HCT116 (cell line): ENCODE measurements at places on chromosomes 12 and 14. TPM values are rescaled to one million over a fixed set of nuclear protein-coding genes. Genes with fewer than 3 reads are reported as not detected.

- H3K27ac ChIP-seq: no peak overlapping the region
- no peak for DNase-seq
- H3K36me3 ChIP-seq: peaks cover 6% of the 10 kb centered on the region
- no peaks in the 10 kb centered on the region for H3K27me3 ChIP-seq
Measured at GRCh38 chr12:94426049-94426448, 33.6 kb downstream of the CEP83 start.

The SLC7A7 gene
- total RNA-seq: 0.27 TPM

The AQP2 gene
- not detected for total RNA-seq

The AKAP5 gene
- 0.54 TPM for total RNA-seq

The STX2 gene
- 19.2 TPM for total RNA-seq

The ADAMTS20 gene
- total RNA-seq: not detected

The RNASE3 gene
- total RNA-seq: not detected

- no peak for DNase-seq
- H3K4me1 ChIP-seq: no peaks in the 10 kb centered on the region
- no peak overlapping the region for H3K27ac ChIP-seq
- no peak overlapping the region for H3K4me3 ChIP-seq
- H3K36me3 ChIP-seq: no peaks in the 10 kb centered on the region
Measured at GRCh38 chr12:63410197-63410596, 258.1 kb downstream of the DPY19L2 start.

DNA sequence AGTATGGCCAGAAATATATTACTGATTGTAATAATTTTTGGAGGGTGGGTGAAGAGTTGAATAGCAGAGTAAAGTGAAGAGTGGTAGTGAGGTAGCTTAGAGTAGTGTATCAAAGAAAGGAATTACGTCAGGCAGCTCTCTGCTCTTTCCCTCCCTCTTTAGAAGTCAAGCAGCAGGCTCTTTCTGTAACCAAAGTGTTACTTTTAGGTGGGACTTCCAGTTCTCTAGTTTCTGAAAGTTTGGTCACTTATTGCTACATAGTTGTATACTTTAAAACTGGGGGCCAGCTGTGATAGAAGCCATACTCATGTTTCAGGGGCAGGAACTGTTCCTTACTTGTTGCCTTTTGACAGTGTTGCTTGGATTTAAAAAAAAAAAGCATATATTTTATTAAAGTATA, 30.6 kb downstream of the ATF7IP start:
- H3K4me1 ChIP-seq: peaks cover 41% of the 10 kb centered on the region
- no peak for DNase-seq
- no peaks in the 10 kb centered on the region for H3K27me3 ChIP-seq
- no peak overlapping the region for H3K27ac ChIP-seq

DNA sequence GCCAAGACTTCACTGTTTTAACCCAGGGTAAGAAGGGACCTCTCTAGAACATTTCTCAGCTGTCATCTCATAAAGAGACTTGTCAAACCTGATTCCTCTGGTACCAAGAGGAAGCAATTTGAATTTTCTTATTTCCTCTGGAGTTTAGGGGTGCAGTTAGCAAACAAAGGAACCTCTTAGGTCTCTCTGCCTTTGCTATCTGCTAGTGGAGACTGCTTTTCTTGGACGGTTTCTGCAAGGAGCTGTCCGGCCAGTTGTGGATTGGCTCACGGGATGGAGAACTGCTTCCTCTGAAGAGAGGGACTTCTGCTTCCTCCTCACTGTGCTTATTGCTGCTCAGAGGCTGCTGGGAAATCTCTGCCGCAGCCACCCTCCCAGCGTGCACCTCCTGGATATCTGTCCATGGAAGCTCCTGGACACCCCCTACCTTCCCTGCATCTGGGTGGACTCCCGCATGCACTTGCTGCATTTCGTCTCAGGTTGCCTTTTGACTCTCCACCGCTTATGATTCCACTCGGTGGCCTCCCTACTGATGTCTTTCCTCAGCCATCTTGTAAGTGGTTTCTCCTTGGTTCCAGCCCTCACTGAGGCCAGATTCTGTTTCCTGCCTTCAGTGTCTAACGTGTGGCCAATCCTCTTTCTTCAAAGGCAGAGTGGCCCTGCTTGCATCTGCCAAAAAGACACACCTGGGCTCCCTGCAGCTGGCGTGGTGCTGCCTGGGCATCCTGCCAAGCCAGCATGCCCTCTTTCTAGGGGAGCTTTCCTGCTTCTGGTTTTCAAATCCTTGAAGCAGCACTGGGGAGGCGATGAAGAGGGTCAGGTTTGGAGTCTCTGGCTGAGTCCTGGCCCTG, 187.3 kb downstream of the CHST11 start:
- peaks cover 4% of the 10 kb centered on the region; the same call in 1 of the 2 replicates for H3K4me1 ChIP-seq
- no peak overlapping the region for H3K4me3 ChIP-seq
- H3K36me3 ChIP-seq: no peaks in the 10 kb centered on the region

The PTCSC3 gene
- not detected for total RNA-seq

The RHOJ gene
- total RNA-seq: not detected

GRCh38 chr12:3150308-3150670, 73.1 kb downstream of the TSPAN9 start:
- no peaks in the 10 kb centered on the region for H3K27me3 ChIP-seq
- no peak overlapping the region for H3K4me3 ChIP-seq
- H3K4me1 ChIP-seq: no peaks in the 10 kb centered on the region
- DNase-seq: no peak

- H3K4me1 ChIP-seq: peaks cover 40% of the 10 kb centered on the region
- H3K36me3 ChIP-seq: no peaks in the 10 kb centered on the region
- peak overlapping the region; percentile 92 for H3K4me3 ChIP-seq
- H3K27ac ChIP-seq: peak overlapping the region; percentile 87
- DNase-seq: no peak
- no peaks in the 10 kb centered on the region for H3K27me3 ChIP-seq
Measured at GRCh38 chr12:31325524-31325875, 450 bp downstream of the SINHCAF start.

The NEMP1 gene
- 35.2 TPM for total RNA-seq

- H3K27me3 ChIP-seq: no peaks in the 10 kb centered on the region
- H3K4me1 ChIP-seq: peaks cover under 1% of the 10 kb centered on the region; the same call in 1 of the 2 replicates
- no peak overlapping the region for H3K27ac ChIP-seq
Measured at GRCh38 chr12:121009741-121010140, 6.5 kb downstream of the C12orf43 start.

- H3K4me1 ChIP-seq: peaks cover 10% of the 10 kb centered on the region; the same call in 1 of the 2 replicates
- no peaks in the 10 kb centered on the region for H3K36me3 ChIP-seq
- no peak overlapping the region for H3K27ac ChIP-seq
- H3K27me3 ChIP-seq: no peaks in the 10 kb centered on the region
- DNase-seq: no peak
Measured at GRCh38 chr14:30957813-30958370, 67.6 kb upstream of the AP4S1 start.

The ADGRD1 gene
- 0.44 TPM for total RNA-seq

- H3K4me3 ChIP-seq: no peak overlapping the region
- no peak overlapping the region for H3K27ac ChIP-seq
- no peak for DNase-seq
- H3K27me3 ChIP-seq: no peaks in the 10 kb centered on the region
Measured at GRCh38 chr14:105316968-105317510, 2.5 kb downstream of the PACS2 start.

- H3K4me3 ChIP-seq: no peak overlapping the region
- H3K27ac ChIP-seq: no peak overlapping the region
- H3K4me1 ChIP-seq: peaks cover 15% of the 10 kb centered on the region
- no peaks in the 10 kb centered on the region for H3K27me3 ChIP-seq
- no peak for DNase-seq
Measured at GRCh38 chr12:113416091-113416754, 6.0 kb upstream of the SDSL start.

The DACT1 gene
- 1.6 TPM for total RNA-seq

- H3K27ac ChIP-seq: no peak overlapping the region
- no peaks in the 10 kb centered on the region for H3K36me3 ChIP-seq
- no peaks in the 10 kb centered on the region; the same call in 1 of the 2 replicates for H3K27me3 ChIP-seq
- no peak for DNase-seq
Measured at GRCh38 chr12:26195641-26196420, 458 bp downstream of the SSPN start.

The AHSA1 gene
- total RNA-seq: 222 TPM

DNA sequence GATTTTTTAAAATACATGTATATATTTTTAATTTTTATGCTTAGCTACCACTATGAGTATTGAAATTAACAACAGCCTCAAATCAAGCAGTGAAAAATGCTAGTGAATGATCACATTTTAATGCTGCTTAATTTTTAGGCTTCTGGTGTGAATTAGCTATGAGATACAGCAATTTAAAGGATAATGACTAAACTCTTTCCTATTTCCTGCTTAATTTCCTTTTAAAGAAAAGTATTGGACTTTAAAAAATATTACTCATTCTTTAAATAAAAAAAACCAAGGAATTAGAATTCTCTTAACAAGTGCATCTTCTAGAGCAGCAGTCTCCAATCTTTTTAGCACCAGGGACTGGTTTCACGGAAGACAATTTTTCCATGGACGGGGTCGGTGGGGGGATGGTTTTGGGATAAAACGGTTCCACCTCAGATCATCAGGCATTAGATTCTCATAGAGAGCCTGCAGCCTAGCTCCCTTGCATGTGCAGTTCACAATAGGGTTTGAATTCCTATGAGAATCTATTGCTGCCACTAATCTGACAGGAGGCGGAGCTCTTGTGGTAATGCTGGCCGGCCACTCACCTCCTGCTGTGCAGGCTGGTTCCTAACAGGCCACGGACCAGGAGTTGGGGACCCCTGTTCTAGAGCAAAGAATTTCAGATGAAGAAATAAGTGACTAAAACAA, 18.6 kb upstream of the NTN4 start:
- H3K27ac ChIP-seq: no peak overlapping the region
- no peak overlapping the region for H3K4me3 ChIP-seq
- DNase-seq: no peak
- peaks cover 9% of the 10 kb centered on the region for H3K4me1 ChIP-seq

The EGLN3 gene
- total RNA-seq: 13.6 TPM

DNA sequence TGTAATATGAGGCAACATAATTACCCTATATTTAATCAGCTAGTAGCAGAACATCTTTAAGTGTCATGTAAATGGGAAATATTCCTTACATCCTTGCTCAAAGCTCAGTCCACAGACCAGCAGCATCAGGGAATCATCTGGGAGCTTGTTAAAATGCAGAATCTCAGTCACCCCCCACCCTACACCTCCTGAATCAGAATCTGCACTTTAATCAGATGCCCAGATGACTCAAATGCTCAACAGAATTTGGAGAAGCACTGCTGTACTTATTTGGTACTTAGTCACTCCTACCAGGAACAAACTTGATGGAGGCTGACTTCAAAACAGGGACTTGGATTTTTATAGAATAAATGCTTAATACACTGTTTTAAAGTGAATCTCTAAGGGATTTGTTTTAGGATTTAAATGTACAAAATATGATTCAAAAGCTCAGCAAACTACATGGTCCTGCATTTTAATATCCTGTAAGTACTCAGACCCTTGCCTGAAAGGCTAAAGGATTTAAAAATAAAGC, 96.5 kb downstream of the ARMH4 start:
- H3K4me1 ChIP-seq: no peaks in the 10 kb centered on the region
- DNase-seq: no peak
- no peaks in the 10 kb centered on the region for H3K36me3 ChIP-seq
- no peak overlapping the region for H3K4me3 ChIP-seq
- H3K27me3 ChIP-seq: peaks cover 32% of the 10 kb centered on the region; the same call in 1 of the 2 replicates

GRCh38 chr12:48977290-48978281, 536 bp upstream of the WNT1 start:
- no peak overlapping the region for H3K4me3 ChIP-seq
- H3K4me1 ChIP-seq: peaks cover 3% of the 10 kb centered on the region; the same call in 1 of the 2 replicates
- H3K27ac ChIP-seq: no peak overlapping the region
- H3K36me3 ChIP-seq: no peaks in the 10 kb centered on the region
- H3K27me3 ChIP-seq: peaks cover 3% of the 10 kb centered on the region; the same call in 1 of the 2 replicates

GRCh38 chr12:14317362-14318146, 47.9 kb upstream of the ATF7IP start:
- no peaks in the 10 kb centered on the region for H3K27me3 ChIP-seq
- H3K27ac ChIP-seq: no peak overlapping the region
- no peak overlapping the region for H3K4me3 ChIP-seq
- H3K36me3 ChIP-seq: no peaks in the 10 kb centered on the region
- H3K4me1 ChIP-seq: peaks cover 4% of the 10 kb centered on the region; the same call in 1 of the 2 replicates
- DNase-seq: no peak

DNA sequence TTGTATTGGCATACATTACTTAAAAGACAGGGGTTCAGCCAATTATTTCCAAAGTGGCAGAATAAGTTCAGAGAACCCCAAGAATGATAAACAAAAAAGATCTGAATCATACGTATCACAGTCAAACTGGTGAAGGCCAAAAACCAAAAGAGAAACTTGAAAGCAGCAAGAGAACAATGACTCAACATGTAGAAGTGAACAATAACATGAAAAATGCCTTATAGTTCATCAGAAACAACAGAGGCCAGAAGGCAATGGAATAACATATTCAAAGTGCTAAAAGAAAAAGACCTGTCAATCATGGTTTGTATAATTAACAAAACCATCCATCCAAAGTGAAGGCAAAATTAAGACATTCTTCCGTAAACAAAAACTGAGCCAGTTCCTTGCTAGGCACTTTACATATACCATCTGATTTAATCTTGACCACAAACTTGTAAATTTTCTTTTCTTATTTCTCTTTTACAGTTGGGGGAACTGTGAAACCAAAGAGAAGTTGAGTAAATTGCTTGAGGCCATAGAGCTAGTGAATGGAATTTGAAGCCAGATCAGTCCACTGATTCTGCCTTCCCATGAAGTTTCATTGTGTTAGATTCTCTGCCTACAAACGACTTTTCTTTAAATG, 232.1 kb upstream of the SEL1L start:
- no peak overlapping the region for H3K27ac ChIP-seq
- H3K36me3 ChIP-seq: no peaks in the 10 kb centered on the region
- H3K4me3 ChIP-seq: no peak overlapping the region

The KLRC3 gene
- 1.8 TPM for total RNA-seq

The CELA1 gene
- total RNA-seq: not detected

The GPR84 gene
- not detected for total RNA-seq

DNA sequence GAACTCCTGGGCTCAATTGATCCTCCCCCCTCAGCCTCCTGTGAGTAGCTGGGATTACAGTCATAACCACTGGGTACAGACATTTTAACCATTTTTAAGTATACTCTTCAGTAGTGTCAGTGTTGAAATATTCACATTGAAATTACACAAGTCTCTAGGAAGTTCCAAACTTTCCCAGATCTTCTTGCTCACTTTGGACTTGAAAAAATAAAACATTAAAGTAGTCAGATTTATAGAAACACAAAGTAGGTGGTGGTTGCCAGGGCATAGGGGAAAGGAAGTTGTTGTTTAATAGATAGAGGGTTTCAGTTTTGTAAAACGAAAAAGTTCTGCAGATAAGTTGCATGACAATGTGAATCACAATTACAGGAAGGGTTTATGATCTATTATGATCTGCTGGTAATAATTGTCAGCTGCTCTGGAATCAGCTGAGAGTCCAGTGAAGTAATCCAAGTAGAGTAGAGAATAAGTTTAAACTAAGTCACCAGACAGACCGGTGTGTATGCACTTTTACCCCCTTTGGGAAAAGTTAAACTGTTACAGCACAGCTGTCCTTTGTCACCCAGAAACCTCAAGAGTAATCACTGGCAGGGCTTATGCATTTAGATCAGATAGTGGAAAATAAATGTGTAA, 27.4 kb downstream of the PCNX1 start:
- H3K27me3 ChIP-seq: no peaks in the 10 kb centered on the region
- no peak overlapping the region for H3K4me3 ChIP-seq
- no peak for DNase-seq
- no peak overlapping the region for H3K27ac ChIP-seq

The SLC35F4 gene
- total RNA-seq: not detected
